ENCODE measurements at places on chromosomes 16 and 17.

- DNase-seq: no peak
These were observed 1.2 kb upstream of the ZFPM1 start for GRCh38 chr16:88451586-88452481.

GRCh38 chr16:72171236-72171635 is 719 bp downstream of the PMFBP1 start:
- no peak for DNase-seq

DNA sequence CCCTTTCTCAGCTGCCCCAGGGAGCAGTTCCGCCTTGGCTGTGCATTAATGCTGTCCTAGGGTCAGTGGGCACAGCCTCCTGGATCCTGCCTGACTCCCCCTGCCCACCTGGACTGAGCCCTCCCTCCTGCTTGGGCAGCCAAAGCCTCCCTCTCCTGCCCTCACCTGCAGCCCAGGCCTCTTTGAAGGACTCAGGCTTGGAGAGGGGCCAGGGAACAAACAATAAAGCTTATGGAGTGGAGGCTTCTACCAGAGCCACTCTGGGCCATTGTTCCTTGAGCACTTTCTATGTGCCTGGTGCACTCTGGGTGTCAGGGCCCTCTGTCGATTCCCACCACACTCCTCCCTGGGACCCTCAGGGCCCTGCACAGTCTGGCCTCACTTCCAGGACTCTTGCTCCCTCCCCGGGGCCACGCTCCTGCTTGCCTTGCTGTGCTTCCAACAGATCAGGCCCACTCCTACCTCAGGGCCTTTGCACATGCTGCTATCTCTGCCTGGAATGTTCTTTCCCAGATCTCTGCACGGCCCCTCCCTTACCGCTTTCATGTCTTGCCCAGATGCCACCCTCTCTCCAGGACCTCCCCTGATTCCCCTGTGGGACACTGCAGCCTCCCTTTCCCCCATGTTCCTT is 5.0 kb downstream of the KCNJ12 start:
- DNase-seq: no peak

GRCh38 chr17:38606646-38607611 is 1.2 kb upstream of the SRCIN1 start:
- no peak for DNase-seq

DNA sequence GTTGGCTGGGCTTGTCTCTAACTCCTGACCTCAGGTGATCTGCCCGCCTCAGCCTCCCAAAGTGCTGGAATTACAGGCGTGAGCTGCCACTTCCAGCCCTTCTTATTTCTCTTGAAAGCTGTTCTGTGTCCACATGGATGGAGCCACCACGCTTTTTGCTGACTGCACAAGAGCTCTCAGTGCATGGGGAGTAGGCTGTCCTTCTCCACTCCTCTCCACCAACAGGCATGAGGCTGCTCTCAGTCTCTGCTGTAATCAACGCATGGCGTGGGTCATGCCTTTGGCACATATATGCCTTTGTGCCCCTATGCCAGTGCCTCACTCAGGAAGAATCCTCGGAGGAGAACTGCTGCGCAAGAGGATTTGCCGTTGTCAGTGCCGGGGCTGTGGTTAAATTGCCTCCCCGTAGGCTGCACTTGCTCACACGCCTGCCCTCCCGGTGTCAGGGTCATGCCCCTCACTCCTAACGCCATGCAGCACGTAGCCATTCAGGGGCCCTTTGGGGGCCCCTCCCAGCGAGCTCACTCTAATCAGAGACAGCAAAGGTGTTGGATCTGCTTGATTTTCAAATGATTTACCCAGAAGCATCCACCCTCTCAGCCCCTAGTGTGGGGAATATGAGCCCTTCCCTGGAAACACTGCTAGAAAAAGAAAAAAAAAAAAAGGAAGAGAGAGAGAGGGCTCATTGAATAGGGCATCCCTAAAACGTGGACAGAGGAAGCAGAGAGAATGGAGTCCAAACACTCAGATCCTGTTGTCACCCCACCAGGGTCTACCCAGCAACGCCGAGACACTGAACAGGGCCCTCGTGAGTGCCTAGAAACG is 47.5 kb upstream of the ZCCHC14 start:
- no peak for DNase-seq

GRCh38 chr17:2191227-2191626 is 112.4 kb downstream of the SMG6 start:
- DNase-seq: no peak

Data from left renal cortex interstitium (tissue), 4 donors.